Stimulated activated CD8-positive, alpha-beta memory T cell treated with anti-CD3 and anti-CD28 coated beads, Interleukin-7, amount 100 ng/mL, for 48 hours (primary cell): ENCODE measurements at places on chromosomes 7 and 10.

GRCh38 chr10:71971311-71971731, 7.1 kb downstream of the CHST3 start:
- no peak for DNase-seq

- DNase-seq: no peak
Measured at GRCh38 chr7:66804001-66804400, 63.5 kb downstream of the RABGEF1 start.

GRCh38 chr7:32531402-32531801, 36.1 kb downstream of the AVL9 start:
- no peak for DNase-seq

GRCh38 chr7:1593091-1593866, 23.4 kb upstream of the PSMG3 start:
- DNase-seq: no peak

- DNase-seq: no peak
Measured at GRCh38 chr7:23474829-23475575, 4.7 kb upstream of the IGF2BP3 start.

- no peak for DNase-seq
Measured at GRCh38 chr7:80623503-80624252, 14.8 kb upstream of the CD36 start.

DNA sequence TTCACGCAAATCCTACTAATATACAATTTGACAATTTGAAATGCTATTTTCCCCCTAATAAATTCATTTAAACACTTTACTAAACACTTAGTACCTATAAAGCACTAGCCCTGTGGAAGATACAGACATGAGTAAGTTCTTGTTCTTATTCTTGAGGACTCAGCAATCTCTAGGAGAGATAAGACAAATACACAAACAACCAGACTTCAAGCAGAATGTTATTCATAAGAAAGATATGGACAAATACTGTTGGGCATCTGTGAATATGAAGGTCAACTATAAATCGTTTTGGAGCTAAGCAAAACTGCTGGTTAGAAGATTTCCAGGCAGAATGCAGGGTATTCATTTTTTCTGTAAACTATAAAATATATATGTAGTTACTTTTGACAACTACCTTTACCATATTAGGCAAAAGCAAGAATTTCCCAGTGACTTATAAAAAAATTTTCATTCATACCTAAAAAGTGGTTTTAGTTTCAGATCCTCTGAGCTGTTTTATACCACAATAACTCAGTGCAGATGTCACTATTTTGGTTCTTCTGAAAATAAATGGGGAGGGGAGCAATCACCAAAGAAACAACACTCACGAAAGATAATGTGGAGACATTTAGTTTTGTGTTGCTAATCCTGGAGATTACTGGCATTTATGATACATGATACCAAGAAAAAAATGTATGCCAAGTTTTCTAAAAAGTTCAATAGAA, 3.8 kb downstream of the VPS41 start:
- DNase-seq: no peak

DNA sequence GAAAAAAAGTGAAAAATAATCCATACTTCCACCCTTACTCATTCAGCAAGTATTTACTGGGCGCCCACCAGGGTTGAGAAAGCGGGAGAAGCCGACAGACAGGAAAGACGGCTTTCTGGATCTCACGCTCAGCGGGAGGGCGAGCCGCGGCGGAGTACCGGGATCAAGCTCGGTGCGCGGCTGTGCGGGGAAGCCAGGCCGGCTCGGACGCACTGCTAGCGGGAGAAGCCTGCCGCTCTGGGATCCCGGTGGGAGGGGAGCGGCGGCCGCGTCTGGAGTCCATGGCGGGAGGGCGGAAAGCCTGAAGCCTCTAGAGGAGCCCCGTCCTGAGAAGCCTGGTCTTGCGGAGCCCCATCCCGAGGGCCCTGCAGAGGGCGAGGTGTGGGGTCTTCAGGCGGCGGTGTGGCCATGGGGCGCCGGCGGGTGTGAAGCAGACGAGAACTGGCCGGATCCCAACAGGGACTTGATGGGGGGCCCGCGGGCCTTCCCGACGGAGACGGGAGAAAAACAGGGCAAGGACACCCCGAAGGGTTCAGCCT, 82.9 kb downstream of the VIPR2 start:
- DNase-seq: no peak

DNA sequence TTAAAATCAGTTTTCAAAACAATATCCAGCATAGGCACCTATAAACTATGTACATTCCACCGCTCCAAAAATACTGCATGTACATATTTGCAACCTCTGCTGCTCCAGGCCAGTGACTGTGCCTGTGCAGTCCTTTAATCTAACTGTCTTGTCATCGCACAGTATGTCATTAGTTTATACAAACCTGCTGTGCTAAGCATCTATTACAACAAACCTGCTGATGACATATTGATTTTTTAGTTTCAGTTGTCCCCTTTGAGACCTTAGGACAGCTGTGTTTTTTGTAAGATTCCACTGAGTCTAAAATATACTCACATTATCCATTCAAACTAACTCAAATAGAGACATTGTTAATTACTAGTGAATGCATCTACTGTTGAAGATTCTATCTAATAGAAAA, 33.1 kb downstream of the SEMA3C start:
- no peak for DNase-seq

DNA sequence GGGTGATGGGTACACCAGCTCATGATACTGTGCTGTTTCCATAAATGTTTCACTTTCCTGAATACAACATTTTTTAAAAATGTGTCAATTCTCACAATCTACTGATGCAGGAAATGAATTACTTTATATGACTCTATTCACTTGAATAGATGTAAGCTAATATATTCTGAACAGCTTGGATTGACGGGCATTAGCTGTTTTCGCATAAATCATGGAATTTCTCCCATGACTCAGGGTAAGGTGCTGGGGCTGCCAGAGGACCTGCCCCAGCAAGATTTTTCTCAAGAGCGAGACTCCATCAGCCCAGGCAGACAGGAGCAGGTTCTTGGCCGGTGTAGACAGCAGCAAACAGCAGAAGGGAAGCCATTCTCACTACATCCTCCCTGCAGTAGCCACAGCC, 107.1 kb downstream of the PFKFB3 start:
- no peak for DNase-seq

DNA sequence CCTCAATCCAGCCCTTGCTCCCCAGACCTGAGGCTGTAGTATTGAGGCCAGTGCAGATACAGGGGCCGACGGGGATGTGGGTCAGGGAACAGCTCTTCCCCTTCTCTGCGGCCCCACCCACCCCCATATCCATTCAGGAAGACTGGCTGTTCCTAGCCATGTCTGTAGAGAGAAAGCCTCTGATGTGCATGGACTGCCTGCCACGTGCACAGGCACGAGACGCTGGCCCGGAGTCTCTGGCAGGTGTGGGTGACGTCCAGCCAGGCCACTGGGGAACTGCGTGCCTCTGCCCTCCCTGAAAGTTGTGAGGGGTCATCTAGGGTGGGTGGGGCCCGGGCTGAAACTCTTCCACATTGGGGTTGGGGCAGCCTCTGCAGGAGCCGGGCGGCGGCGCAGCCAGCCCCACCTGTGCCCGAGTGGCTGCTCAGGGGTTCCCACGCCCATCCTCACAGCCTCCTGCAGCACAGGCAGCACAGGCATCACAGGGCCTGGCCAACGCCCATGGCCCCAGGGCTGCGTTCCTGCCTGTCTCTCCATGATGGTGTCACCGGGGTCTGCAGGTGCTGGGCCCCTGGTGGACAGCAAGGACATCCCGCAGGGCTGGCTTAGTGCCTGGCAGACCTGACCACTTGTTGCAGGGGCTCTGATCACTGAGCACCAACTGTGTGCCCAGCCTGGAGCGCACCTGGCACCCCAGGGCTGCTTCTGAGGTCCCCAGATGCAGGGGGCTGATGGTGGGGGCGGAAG, 27.5 kb downstream of the MICALL2 start:
- no peak for DNase-seq

DNA sequence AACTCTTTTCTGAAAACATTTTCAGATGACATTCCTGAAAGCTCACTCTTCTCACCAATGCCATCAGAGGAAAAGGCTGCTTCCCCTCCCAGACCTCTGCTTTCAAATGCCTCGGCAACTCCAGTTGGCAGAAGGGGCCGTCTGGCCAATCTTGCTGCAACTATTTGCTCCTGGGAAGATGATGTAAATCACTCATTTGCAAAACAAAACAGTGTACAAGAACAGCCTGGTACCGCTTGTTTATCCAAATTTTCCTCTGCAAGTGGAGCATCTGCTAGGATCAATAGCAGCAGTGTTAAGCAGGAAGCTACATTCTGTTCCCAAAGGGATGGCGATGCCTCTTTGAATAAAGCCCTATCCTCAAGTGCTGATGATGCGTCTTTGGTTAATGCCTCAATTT, 16.5 kb downstream of the ANLN start:
- no peak for DNase-seq

DNA sequence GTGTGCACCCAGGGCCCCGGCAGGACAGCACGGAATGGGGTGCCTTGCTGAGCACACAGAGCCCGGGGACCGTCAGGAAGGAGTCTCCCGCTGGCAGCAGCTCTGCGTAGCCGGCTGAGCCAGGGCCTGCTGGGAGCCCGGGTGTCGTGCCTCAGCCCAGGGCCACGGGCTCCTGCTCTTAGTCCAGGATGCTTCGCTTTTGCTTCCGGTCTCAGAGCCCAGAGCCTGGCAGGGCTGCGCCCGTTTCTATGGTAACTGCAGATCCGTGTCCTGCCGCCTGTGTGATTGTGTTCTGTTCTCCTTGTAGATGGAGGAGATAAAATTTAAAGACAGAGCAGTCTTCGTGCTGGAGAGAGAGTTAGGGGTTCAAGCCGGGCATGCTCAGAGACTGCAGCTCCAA, 53.7 kb upstream of the DPYSL4 start:
- DNase-seq: no peak

GRCh38 chr7:13057462-13058200, 370.2 kb downstream of the ARL4A start:
- DNase-seq: no peak

DNA sequence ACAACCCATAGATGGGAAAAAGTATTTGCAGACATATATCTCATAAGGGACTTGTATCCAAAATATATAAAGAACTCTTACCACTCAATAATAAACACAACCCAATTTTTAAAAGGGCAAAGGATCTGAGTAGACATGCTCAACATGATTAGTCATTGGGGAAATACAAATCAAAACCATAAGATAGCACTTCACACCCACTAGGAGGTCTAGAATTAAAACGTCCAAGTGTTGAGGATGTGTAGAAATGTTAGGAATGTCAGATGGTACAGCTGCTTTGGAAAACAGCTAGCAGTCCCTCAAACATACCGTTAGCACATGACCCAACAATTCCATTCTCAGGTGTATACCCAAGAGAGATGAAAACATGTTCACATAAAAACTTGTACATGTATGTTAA, 8.3 kb downstream of the PSTK start:
- DNase-seq: no peak

GRCh38 chr7:155803418-155804376, 8.6 kb downstream of the SHH start:
- DNase-seq: no peak

GRCh38 chr7:152341039-152341913, 94.5 kb downstream of the KMT2C start:
- DNase-seq: no peak

- no peak for DNase-seq
Measured at GRCh38 chr7:69208848-69209247, 389.4 kb upstream of the AUTS2 start.

DNA sequence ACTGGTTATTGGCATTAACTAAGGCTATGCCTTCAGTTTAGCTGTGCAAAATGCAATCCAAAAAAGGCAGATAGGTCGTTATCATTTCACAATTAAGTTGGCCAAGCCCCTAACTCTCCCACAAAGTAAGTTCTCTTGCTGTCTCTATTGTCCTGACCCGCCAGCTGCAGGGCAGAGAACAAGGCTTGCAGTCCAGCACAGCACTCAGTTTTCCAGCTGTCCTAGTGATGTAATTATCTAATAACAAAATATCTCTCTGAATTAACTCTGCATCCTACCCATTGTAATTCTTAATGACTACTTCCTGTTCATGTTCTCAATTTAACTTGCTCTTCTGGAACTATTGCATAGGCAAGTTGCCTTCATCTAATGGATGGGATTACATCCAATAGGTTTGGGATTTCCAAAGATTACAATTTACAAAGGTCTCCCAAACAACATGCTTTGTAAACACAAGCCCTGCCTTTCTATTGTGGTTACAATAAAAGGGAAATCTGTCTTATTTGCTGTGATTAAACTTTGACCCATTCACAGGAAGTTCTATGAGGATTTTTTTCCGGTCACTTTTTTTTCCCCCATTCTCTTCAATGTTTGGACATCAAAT, 55.2 kb downstream of the CDK6 start:
- DNase-seq: no peak

DNA sequence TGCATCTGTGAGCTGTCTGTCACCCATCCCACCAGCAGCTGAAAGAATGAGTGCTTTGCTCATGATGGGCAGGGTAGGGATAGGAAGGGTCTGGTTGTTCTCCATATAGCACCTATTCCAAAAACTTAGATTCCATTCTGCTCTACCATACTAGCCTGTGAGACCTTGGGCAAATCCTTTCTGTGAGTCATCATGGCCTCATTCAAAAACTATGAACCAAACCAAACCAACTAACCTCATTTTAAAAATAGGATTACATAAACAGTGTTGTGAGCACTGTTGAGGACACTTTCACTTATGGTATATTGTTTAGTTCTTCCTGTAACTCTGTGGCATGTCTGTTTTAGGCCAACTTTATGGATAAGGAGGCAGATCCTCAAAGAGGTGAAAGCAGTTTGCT, 30.9 kb upstream of the STEAP4 start:
- DNase-seq: no peak

DNA sequence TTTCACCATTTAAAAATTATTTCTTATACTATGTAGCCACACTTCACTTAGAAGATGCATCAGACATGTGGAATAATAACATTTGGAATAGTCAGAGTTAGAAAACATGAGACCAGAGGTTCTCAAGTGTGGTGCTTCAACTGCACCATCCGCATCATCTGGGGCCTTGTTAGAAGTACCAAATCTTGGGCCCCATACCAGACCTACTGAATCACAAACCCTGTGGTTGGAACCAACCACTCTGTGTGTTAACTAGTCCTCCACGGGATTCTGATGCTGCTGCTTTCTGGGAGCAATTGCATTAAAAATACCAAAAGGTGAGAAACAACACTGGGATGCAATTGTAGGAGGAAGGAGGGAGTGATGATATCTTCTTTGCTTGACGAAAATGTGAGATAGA, 125.2 kb downstream of the GNAT3 start:
- no peak for DNase-seq

- no peak for DNase-seq
Measured at GRCh38 chr10:80966326-80966986, 428.8 kb downstream of the SH2D4B start.

GRCh38 chr10:8449909-8450308, 395.4 kb downstream of the GATA3 start:
- DNase-seq: no peak

- no peak for DNase-seq
Measured at GRCh38 chr7:91690541-91691070, 189.9 kb downstream of the MTERF1 start.

DNA sequence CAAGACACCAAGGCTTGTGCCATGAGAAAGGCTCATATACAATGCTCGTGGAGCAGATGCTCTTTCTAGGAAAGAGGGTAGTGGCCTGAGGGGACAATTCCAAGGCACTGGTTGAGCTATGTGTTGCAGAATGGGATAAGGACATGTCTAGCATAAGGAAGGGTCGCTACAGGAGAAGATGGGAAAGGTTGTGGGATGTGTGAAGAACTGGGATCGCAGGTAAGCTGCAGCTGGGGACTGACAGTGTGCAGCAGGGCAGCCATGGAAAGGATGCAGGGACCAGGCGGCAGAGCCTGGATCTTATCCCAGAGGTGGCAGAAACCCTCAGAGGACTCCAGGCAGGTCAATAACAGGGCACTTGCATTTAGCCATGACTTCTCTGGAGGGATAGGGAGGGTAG, 56.1 kb downstream of the COBL start:
- DNase-seq: no peak

- DNase-seq: no peak
Measured at GRCh38 chr10:104683567-104683966, 42.5 kb downstream of the SORCS3 start.
